SJCRH30 (cell line): ENCODE measurements at places on chromosomes 12 and 14. TPM values are rescaled to one million over a fixed set of nuclear protein-coding genes. Genes with fewer than 3 reads are reported as not detected.

- no peak for DNase-seq
Observed at GRCh38 chr14:27506272-27506671, 908.4 kb upstream of the NOVA1 start.

DNA sequence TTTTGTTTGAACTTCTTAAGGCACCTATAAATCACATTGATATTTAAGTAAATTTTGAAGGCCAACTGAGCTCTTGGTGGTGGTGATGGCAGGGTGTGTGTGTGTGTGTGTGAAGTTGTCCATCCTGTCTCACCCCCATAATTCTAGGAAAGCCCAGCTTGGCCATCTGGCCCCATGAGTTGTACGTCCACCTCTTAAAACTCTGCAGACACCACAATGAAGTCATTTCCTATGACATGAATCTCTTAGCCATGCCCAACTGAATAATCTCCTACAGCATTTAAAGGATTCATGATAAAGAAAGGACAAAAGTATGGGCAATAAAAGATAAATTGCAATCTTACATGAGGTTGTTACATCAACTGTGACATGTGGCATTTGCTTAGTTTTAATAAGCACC lies 123.4 kb downstream of the TTC7B start:
- DNase-seq = no peak

- DNase-seq = no peak
Observed at GRCh38 chr14:99437706-99438105, 43.0 kb downstream of the SETD3 start.

DNA sequence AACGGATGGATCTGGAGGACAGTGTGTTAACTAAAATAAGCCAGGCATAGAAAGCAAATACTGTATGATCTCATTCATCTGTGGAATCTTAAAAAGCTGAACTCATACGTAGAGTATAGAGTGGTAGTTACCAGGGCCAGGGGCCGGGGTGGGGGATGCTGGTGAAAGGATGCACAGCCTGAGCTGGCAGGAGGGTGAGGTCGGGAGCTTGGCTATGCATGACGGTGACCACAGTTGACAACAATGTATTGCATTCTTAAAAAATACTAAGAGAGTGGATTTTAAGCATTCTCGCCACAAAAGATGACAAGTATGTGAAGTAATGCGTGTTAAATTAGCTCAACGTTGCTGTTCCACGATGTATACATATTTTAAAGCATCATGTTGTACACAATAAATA lies 351.3 kb downstream of the TMEM121 start:
- DNase-seq = no peak

DNA sequence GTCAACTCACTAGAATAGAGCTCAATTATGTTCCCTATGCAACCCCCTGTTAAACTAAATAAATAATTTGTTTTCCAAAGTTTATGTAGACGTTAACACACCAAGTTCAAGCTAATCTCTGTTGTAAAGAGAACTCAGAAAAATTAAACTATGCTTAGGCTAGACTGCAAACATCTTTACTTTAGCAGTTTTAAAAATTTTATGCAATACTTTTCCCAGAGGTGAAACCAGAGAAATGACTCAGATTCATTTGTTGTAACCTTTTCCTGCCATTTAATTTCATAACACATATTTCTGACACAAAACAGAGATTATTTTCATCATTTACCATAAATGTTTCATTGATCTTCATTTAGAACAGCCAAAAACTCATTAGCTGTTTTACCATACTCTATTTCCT lies 27.4 kb downstream of the ABCC9 start:
- DNase-seq = no peak

GRCh38 chr12:91100906-91101305 lies 10.4 kb downstream of the LUM start:
- no peak for DNase-seq

DNA sequence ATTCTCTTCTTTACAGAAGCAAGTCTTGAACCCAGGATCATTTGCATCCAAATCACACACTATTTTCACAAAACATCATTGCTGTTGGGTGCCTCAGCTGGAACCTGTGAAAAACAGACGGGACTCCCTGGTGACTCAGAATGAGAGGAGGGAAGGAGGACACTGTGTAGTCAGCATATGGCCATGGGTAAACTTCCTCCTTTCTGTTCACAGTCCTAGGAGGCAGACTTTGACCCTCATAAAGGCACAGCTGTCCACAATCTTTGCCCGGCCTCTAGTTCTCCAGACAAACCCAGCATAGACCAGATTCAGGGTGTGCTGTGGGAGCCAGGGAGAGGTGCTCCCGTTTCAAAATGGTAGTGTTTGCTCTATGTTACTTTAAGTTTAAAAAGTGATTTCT lies 62.0 kb downstream of the DYRK2 start:
- DNase-seq = no peak

The PSMC6 gene
- total RNA-seq = 136 and 156 TPM in 2 replicates

The TMEM119 gene
- total RNA-seq = 19.1 TPM in 2 replicates

The AQP2 gene
- total RNA-seq = not detected in 2 replicates

The AREL1 gene
- 34.3 TPM in 2 replicates for total RNA-seq
